Prostate gland (tissue), 2 donors: ENCODE measurements at places on chromosomes 2 and 18. TPM values are rescaled to one million over a fixed set of nuclear protein-coding genes. Genes with fewer than 3 reads are reported as not detected.
A peak's percentile ranks its signal among the peaks of the same experiment; 100 is the strongest.

GRCh38 chr18:71238974-71239624, 950.3 kb downstream of the SOCS6 start:
- H3K27me3 ChIP-seq: no peaks in the 10 kb centered on the region
- no peak overlapping the region for H3K27ac ChIP-seq
- no peak overlapping the region for H3K4me3 ChIP-seq
- no peak for DNase-seq

DNA sequence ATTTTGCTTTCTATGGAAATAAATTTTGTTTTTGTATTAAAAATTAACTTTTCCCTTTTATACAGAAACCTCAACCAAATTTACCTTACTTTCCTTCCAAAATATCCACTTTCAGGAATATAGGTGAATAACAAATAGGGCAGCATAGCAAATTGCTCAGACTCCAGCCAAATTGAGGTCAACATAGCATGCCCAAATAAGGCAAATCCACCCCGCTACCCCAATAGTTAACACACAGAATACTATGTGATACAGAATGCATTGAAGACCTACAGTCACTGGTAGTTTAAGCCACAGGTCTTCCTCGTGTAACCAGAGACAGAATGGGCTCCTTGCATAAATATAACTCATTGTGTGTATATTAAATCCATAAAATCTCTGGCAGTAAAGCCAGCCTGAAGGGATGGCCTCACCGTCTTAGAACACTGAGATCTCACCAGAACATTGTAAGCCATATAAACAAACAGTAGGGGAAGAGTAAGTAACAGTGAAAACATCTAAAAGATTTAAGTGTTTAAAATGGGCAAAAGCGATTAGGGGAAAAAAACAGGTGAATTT, 72.2 kb downstream of the PMAIP1 start:
- H3K27me3 ChIP-seq: no peaks in the 10 kb centered on the region
- H3K36me3 ChIP-seq: no peaks in the 10 kb centered on the region
- no peak for DNase-seq
- H3K4me1 ChIP-seq: no peaks in the 10 kb centered on the region
- no peak overlapping the region for H3K4me3 ChIP-seq
- H3K27ac ChIP-seq: no peak overlapping the region

DNA sequence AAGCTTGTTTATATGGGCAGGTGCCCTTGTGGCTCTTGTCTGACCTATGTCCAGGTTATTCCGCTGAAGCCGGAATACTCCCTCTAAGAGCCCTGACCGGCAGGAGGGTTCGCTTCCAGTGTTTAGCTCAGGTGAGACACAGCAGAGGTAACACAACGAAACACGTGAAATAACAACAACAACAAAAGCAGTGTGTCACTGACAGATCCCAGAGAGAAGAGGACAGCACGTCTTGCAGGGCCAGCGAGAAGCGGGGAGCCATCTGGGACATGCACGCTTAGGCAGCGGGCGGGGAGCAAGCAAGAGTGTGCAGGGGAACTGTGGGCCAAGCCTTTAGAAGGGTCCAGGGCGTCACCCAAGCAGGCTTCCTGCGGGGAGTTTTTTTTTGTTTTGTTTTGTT, 17.1 kb upstream of the ZDBF2 start:
- no peak overlapping the region for H3K27ac ChIP-seq
- H3K4me3 ChIP-seq: no peak overlapping the region
- peaks cover 6% of the 10 kb centered on the region for H3K27me3 ChIP-seq
- H3K36me3 ChIP-seq: no peaks in the 10 kb centered on the region
- DNase-seq: no peak

DNA sequence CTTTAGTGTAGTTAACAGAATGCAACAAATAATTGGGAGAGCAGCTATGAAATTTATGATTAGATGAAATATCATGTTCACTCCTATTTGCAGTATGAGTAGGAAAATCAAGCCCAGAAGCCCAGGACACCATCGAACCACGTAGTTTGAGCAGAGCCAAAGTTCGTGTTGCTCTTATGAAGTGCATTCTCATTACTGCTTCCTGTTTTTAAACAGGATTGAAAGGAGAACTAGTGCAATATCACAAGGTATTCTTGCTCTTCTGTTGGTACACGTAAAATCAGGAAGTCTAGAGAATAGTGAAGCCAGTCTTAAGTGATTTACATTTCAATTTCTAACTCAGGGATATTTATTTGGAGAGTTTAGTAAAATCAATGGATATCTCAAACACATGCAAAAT, 21.1 kb downstream of the ARHGAP15 start:
- no peak for DNase-seq
- no peaks in the 10 kb centered on the region for H3K36me3 ChIP-seq
- no peaks in the 10 kb centered on the region for H3K27me3 ChIP-seq
- H3K4me1 ChIP-seq: no peaks in the 10 kb centered on the region
- H3K27ac ChIP-seq: no peak overlapping the region

DNA sequence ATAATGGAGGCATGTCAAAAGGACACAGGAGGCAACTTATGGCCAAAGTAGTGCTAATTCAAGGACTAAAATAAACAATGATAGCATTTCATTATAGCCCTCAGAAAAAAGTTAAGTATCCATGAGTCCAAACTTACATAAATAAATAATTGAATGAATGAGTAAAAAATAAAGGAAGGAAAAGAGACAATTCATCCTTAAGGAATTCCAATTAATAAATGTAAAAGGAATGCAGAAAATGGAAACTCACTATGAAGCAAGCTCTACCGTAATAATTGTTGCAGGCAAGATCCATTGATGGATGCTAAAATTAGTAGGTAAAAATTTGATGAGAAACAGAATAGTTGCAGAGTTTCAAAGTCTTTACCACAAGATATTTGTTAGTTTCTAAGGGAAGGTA, 88.2 kb upstream of the RAPGEF4 start:
- DNase-seq: no peak
- H3K27ac ChIP-seq: no peak overlapping the region
- H3K36me3 ChIP-seq: no peaks in the 10 kb centered on the region
- no peaks in the 10 kb centered on the region for H3K4me1 ChIP-seq
- H3K27me3 ChIP-seq: peaks cover 3% of the 10 kb centered on the region
- H3K4me3 ChIP-seq: no peak overlapping the region

- peak; percentile 53 for DNase-seq
- peak overlapping the region; percentile 95 for H3K27ac ChIP-seq
- H3K36me3 ChIP-seq: peaks cover 16% of the 10 kb centered on the region
- H3K4me1 ChIP-seq: peaks cover 3% of the 10 kb centered on the region
These were observed 494 bp downstream of the ANKZF1 start for GRCh38 chr2:219230059-219230540.

- H3K27me3 ChIP-seq: no peaks in the 10 kb centered on the region
- no peak overlapping the region for H3K4me3 ChIP-seq
- H3K4me1 ChIP-seq: peaks cover 16% of the 10 kb centered on the region
- peak overlapping the region; percentile 61 for H3K27ac ChIP-seq
- no peak for DNase-seq
- no peaks in the 10 kb centered on the region for H3K36me3 ChIP-seq
These were observed 13.5 kb downstream of the MALL start for GRCh38 chr2:110101901-110102803.

GRCh38 chr18:11309172-11309571, 159.8 kb upstream of the PIEZO2 start:
- no peak for DNase-seq
- no peak overlapping the region for H3K27ac ChIP-seq
- H3K4me1 ChIP-seq: no peaks in the 10 kb centered on the region
- no peak overlapping the region for H3K4me3 ChIP-seq
- no peaks in the 10 kb centered on the region for H3K27me3 ChIP-seq
- no peaks in the 10 kb centered on the region for H3K36me3 ChIP-seq

DNA sequence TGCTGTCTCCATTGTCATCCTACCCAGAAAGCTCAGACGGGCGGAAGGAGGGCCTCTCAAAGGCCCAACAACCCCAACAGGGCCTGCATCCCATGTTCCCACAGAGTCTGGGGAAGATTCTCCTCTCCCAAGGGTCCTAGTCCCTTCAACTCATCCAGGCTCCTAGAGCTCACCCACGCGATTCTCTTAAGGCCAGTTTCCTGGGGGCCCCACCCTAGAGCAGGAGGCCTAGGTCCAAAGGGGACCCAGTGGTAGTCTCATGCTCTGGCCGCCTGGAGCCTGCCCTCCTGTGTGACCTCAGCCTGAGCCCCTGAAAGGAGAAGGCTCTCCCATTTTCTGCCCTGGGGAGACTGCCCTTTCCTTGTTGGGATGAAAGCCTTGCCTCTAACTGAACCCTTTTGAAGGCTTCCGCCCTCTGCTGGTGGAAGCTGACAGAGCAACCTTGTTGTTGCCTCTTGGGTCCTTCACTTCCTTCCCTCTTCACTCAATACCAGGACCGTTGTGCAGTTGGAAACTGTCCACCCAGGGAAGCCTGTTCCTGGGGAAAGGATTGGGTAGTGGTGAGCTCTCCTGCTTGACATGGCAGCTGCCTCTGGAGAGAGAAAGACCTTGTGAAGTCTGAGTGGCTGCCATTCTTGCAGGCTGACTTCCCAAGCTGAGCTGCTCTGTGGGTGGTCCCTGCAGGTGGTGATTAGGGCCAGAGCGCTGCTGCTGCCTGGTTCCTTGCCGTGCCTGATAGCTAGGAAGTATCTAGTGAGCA, 86.0 kb upstream of the ALPP start:
- no peak for DNase-seq
- no peaks in the 10 kb centered on the region for H3K36me3 ChIP-seq
- H3K27me3 ChIP-seq: no peaks in the 10 kb centered on the region

- no peak overlapping the region for H3K27ac ChIP-seq
- no peaks in the 10 kb centered on the region for H3K27me3 ChIP-seq
- no peaks in the 10 kb centered on the region for H3K4me1 ChIP-seq
- no peak overlapping the region for H3K4me3 ChIP-seq
These were observed 156.8 kb downstream of the ANTXR1 start for GRCh38 chr2:69169655-69170389.

GRCh38 chr18:58315041-58315440, 271.0 kb downstream of the NEDD4L start:
- H3K4me3 ChIP-seq: no peak overlapping the region
- no peak for DNase-seq
- H3K27me3 ChIP-seq: no peaks in the 10 kb centered on the region
- H3K27ac ChIP-seq: peak overlapping the region; percentile 66

DNA sequence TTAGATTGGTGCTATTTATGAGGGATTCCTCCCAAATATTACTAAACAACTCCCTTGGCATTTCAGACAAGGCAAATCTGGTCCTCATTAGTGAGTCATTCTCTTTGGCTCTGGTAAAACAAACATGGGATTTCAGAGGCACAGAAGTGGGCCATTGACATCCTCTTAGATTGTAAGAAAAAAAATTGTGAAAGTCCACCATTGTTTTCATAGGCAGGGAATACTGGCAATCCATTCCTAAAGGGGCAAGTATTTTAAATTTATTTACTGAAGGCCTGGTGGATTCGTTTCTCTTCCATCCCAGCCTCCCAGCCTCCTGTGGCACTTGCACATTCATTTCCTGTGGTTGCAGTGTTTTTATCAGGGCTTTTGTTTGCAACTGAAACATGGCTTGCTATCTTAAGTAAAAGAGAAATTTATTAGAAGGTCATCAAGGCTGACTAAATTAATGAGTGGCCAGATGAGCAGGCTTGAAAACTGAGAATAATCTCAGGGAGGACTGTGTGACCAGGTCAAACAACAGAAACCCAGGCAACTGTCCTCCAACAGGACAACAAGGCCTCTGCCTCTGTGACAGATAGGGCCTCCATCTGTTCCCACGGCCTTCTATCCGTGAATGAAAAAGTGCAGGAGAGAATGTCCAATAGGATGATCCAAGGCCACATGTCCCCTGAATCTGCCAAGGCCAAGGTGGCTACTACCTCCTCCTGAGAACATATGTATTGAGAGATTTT, 23.1 kb upstream of the TNFAIP6 start:
- DNase-seq: no peak
- H3K36me3 ChIP-seq: no peaks in the 10 kb centered on the region
- H3K27ac ChIP-seq: no peak overlapping the region
- no peak overlapping the region for H3K4me3 ChIP-seq

DNA sequence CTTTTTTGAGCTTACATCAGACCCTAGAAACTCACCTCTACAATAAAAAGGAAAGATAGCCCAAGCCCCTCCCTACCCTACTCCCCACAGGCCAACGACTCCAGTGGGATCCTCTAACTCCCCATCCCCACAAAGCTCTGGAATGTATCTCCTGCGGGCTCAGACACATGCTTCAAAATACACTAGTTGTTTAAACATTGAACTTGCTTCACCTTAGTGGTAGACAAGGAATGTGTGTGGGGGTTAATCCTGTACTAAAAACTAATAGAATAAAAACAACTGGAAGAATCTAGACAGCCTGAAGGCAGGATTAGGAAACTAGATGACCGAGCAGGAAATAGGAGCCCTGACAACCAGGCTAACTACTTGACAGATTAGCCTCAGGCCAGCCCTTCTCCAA, 211.5 kb downstream of the SUCLG1 start:
- no peaks in the 10 kb centered on the region for H3K36me3 ChIP-seq
- DNase-seq: no peak
- no peaks in the 10 kb centered on the region for H3K4me1 ChIP-seq
- no peaks in the 10 kb centered on the region for H3K27me3 ChIP-seq

- no peak for DNase-seq
- no peaks in the 10 kb centered on the region for H3K36me3 ChIP-seq
These were observed 75.8 kb downstream of the ACTR3 start for GRCh38 chr2:113965644-113966043.

- no peak overlapping the region for H3K4me3 ChIP-seq
- no peak overlapping the region for H3K27ac ChIP-seq
- no peaks in the 10 kb centered on the region for H3K36me3 ChIP-seq
- H3K27me3 ChIP-seq: no peaks in the 10 kb centered on the region
- no peak for DNase-seq
These were observed 608.3 kb downstream of the GALR1 start for GRCh38 chr18:77857678-77858655.

DNA sequence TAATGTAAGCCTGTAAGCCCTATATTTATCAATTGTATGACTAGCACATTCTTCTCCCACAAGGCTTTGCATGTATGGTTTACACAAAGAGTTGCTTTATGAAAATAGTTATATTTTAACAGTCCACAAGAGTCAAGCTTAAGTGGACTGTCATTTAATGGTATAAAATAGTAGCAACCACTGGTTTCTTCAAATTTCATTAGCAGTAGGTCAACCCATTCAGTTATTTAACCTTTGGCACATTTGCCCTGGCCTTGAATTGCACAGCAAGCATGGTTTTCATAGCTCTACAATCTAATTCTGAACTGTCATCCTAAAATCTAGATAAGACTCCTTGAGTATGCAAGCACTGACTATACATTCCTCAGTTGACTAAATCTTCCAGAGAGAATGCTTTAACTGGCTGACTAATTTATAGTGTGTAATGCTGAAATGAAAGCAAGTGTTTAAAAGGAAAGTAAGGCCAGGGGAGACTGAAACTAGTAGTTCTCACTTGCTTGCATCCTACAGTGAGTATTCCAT, 1.8 kb downstream of the DPP4 start:
- no peaks in the 10 kb centered on the region for H3K4me1 ChIP-seq
- no peak for DNase-seq
- no peaks in the 10 kb centered on the region for H3K36me3 ChIP-seq
- H3K27me3 ChIP-seq: no peaks in the 10 kb centered on the region

DNA sequence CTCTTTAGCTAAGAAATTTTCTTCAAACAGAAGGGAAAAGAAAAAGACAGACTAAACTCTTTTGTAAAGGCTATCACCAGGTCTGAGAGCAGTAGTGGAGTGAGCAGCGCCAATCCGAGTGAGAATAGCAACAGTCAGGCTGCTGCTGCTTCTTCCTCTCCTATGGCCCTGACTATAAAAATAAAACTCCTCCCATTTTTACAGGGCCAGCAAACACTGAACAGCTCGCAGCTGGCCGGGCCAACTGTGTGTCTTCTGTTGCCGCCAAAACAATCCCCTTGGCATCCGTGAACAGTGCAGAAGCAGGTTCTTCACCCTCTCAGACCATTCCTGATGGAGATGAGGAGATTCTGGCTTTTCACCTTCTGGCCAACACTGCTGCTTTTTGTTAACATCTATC, 124.5 kb downstream of the CNTNAP5 start:
- no peak overlapping the region for H3K27ac ChIP-seq
- H3K36me3 ChIP-seq: no peaks in the 10 kb centered on the region
- H3K4me3 ChIP-seq: no peak overlapping the region

The PROKR1 gene
- not detected for total RNA-seq

The ERFE gene
- total RNA-seq: 7.7 TPM

The NCKAP5 gene
- 2.0 TPM for total RNA-seq

The C2orf78 gene
- total RNA-seq: not detected
